ENCODE measurements at places on chromosomes 7 and 10.

DNA sequence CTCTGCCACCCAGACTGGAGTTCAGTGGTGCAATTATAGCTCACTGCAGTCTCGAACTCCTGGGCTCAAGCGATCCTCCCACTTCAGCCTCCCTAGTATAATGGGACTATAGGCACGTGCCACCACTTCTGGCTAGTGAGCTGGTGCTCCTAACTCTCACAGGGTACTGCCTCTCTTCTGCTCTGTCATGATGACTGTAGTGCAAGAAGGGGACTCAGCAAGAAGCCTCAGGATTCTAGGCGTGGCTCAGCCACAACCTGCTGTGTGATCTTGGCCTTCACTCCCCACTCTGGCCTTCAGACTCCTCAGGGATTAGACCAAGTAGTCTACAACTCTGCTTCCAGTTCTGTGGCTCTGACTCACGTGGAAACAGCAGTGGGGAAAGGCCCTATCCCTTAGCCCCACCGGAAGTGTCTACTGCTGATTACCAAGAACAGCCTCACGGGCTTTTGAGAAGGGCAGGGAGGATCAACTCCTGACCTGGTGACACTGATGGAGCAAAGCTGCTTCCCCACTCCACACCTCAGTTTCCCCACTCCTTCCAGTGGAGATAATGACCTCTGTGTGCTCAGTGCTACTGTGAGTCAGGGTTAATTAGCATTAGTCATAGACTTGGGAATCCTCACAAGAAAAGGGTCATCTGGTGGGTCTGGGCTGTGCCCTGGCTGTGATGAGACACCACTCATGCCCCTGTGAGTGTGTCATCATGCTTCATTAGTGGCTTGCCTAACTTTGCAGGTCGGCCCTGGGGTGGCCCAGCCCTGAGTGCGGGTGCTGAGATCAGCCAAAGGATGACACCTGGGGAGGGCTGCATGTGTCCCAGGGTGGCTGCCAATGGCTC, 41.1 kb downstream of the ZC3HC1 start:
- peak; percentile 65 for DNase-seq

DNA sequence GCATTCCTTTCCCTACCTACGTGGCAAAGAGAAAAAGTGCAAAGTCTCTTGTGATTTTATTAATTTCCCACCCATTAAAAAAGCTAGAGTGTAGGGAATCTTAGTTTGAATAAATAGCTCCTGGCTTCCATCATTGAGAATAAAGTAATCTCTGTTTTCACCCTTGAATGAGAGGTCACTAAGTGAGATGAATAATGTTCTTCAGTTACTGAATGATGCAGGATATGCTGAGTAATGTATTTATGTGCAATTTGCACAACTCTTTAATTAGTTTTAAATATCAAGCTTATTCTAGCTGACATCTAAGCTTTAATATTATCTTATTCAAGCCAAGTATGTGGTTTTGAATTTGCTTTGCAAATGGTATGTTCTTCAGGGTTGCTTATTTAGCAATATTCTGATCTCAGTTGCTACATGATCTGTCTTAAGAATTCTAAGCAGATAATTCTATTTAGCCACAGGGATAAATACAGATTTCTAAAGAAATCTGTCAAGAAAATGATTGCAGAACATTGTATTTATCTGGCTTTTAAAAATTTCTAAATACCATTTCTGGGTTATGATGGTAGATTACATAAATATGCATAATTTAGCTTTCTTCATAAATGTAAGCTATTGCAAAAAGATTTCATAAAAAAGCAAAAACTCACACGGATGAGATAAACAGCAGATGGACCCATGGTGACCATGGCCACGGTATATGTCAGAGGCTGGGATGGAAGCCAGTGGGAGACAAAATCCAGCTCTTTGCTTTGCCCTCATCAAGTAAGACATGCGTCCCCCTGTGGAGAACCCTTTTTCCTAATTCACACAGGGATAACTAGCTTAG, 141.0 kb downstream of the MACC1 start:
- DNase-seq: no peak

DNA sequence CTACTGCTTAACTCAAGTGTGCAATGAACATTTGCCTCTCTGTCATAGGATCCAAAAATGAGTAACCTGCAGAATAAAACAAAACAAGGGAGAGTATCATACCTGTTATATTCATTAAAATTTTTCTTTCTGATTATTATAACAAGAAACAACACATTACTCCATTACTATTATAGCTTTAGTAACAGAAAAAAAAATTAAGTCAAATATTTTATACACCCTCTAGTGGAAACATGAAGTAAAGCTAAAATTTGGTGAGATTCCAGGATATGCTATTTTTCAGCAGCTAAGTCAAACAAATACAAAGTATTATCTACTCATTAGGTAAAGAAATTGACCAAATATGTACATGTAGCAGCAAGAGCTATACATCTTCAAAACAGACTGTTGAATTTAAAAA, 56.3 kb downstream of the PDZD8 start:
- no peak for DNase-seq

- peak; percentile 86 for DNase-seq
Observed at GRCh38 chr10:101780818-101781654, 2.2 kb downstream of the NPM3 start.

GRCh38 chr10:70478191-70479164, at the start of gene PALD1:
TSS of gene PALD1 (plus strand) at chr10:70478767. CDS start at chr10:70525952, 47,185 bp downstream.
- DNase-seq: peak; percentile 82

- peak; percentile 28 for DNase-seq
Observed at GRCh38 chr10:127972751-127973357, 66.0 kb downstream of the PTPRE start.

DNA sequence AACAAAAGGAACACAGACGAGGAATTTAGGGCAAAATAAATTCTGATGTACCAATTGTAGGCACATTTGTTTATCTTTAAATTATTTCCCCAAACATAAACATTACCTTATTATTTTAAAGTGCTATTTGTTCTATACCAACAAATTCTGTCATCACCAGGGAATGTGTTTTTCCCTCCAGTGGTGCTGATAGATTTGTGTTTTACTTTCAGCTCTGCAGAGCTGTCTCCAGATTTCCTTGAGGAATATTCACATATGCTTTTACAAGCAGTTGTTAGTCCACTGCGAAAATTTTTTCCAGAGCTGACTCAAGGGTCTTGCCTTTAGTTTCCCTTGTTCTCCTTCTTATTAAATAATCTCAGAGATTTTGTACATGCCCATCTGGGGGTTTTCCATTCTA, 362.8 kb downstream of the PHF14 start:
- no peak for DNase-seq

GRCh38 chr10:70851597-70852475, 36.1 kb downstream of the SGPL1 start:
- DNase-seq: no peak

DNA sequence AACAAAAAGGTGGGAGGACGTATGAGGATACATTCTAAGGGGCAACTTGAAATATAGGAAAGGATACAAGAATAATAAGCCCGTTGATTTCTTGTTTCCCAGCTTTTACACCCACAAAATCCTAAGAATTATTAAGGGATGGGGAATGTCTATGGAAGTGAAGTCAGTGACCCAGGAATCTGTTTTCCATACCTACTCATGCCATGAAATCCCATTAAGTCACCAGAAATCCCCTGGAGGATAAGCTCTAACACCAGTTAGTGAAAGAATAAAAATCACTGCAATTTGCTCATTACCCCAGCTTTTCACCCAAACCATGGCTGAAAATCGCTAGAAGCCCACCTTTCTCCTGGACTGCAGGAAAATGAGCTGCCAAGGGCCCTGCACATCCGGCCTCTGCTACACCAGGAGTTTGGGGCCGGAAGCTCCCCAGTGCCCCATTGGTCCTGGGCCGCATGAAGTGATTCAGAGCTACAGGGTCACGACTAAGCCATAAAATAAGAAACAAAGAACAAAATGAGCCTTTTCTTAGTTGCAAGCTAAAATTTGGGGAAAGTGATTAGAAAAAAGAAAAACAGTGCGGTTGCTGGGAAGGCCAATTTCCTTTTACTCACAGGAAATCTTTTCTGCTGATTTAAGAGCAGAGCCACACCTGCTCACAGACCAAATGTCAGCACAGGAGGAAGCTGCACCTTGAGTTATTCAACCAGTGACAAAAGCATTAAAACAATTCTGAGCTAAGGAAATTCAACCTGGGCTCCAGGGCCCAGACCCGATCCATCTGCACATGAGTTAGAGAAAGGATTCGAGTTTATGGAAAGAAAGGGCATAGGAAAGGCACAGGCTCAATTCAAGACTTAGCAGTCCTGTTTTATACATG, 40.3 kb downstream of the HIPK2 start:
- peak; percentile 55 for DNase-seq

DNA sequence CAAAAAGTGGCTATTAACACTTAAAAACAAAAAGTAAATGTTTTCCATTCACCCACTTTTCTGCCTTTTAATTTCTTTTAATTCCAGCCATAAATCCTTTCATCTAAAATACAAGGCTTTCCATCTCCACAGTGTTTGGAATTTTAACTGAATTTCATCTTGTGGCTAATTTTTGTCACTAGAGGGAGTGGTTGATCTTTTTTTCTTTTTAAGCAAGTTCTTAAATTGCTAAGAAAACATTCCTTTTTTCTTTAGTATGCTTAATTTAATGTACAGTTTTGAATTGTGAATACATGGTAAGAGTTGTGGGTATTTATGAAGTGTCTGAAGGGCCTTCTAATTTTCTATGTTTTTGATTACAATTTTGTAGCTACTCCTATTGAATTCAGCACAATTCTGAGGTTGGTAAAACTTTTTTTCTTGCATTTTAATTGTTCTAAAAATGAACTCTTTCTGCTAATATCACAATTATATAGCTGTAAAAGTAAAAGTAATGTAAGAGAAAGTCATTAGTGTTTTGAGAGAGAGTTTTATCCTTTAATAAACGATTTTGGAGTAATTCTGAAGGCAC, 54.9 kb upstream of the ANK3 start:
- DNase-seq: no peak

DNA sequence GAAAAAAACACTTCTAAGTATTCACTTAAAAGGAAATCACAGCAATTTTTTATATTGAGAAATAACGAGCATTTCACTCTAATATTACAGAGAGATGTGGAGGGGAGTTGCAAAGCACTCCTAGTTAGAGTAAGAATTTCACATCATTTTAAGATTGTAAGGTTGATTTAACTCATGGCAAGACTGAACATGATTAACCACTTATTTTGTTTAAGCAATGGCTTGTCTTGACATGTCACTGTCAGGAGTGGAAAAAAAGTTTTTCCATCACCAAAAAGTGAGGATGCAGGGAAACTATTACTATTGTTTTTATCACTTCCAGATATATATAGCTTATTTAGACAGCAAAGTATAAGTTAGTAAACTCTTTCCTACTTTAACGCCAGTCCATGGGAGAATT, 27.1 kb downstream of the CD36 start:
- no peak for DNase-seq

GRCh38 chr7:45589061-45589460, 14.9 kb downstream of the ADCY1 start:
- DNase-seq: no peak

Data from activated CD8-positive, alpha-beta memory T cell treated with anti-CD3 and anti-CD28 coated beads for 24 hours (primary cell).